ENCODE measurements at places on chromosomes 6 and 20.

GRCh38 chr6:106899697-106900096 is 74.8 kb downstream of the CD24 start:
- no peak for DNase-seq

DNA sequence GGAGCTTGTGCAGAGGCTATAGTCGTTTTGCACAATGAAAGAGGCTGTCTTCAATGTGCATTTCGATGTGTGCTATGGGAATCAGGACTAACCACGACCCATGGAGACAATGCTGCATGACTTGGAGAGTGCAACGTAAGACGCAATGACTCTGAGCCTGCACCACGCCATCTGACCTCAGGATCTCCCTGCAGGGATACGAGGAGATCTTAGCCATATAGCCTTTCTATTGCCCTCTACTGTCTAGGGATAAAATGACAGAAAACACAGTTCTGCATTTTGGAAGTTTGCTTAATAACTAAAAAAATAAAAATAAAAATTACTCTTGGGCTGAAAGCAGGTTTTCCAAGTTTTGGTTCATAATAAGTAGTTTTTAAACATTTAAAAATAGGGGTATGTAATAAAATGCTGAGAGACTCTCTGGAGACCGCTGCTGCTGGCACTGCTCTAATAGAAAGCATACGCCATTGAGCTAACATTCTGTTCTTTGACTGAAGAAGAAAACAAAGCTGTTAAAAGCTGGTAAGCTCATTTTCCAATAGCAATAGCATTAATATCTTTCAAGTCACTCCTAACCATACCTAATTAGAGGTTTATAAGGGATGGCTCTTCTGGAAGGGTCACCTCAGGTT is 87.2 kb downstream of the PDE7B start:
- no peak for DNase-seq

DNA sequence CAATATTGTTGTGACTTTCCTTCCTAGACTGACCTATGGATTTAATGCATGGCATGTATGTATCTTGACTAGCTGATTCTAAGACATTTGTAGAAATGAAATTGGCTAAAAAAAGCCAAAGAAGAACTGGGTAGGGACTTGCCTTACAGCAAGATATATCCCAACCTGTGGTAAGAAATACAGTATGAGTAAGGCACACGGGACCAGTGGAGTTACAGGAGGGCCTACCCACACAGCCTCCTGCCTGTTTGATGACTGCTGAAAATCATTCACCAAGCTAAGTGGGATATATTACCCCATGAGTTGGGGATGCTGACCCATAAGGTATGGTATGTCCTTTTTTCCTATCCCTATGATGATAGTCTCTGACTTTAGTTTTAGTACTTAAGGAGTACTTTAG is 112.2 kb downstream of the INSM1 start:
- no peak for DNase-seq

GRCh38 chr6:30074331-30075093 is 1.1 kb downstream of the RNF39 start:
- DNase-seq: no peak

DNA sequence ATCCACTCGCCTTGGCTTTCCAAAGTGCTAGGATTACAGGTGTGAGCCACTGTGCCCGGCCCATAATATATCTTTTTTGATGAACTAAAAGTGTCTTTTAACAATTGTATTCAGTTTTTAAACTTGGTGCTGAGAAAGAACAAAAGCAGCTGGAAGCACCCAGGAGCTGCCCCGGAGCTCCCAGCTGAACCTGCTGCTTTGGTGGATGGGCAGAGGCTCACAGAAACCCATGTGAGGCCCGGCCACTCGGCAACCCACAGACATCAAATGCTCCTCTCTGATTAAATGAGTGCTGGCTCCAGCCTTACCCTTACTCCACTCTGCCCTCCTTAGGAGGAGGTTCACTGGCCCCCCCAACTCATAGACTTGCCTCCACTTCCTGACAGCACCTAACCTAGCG is 59.4 kb upstream of the FRMD1 start:
- no peak for DNase-seq

GRCh38 chr20:32622585-32623468 is 37.7 kb upstream of the NOL4L start:
- DNase-seq: no peak

DNA sequence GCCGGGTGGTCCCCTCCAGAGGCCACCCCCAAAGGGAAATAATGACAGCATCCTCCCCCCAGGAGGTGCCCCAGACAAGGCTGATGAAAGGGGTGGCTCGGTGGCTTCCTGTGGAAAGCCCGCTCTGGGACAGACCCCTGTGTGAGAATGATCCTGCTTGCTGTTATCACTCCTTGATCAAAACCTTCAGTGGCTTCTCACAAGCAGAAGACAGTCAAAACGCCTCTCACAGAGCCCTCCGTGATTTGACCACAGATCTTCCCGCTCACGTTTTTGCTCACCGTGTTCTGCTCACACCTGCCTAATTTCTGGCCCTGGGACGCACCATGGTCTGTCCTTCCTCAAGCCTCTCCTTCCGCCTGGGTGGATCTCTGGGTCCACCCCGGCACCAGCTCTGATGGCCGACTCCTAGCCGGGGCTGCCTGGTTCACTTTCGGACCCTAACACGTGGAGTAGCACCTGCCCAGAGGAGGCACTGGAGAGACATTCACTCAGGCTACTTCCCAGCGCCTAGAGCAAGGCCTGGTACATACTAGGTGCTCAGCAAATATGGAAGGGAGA is 210.4 kb downstream of the ANKRD60 start:
- DNase-seq: no peak

Measured in GM13977 (cell line).